ENCODE measurements at places on chromosomes 3 and 15.

DNA sequence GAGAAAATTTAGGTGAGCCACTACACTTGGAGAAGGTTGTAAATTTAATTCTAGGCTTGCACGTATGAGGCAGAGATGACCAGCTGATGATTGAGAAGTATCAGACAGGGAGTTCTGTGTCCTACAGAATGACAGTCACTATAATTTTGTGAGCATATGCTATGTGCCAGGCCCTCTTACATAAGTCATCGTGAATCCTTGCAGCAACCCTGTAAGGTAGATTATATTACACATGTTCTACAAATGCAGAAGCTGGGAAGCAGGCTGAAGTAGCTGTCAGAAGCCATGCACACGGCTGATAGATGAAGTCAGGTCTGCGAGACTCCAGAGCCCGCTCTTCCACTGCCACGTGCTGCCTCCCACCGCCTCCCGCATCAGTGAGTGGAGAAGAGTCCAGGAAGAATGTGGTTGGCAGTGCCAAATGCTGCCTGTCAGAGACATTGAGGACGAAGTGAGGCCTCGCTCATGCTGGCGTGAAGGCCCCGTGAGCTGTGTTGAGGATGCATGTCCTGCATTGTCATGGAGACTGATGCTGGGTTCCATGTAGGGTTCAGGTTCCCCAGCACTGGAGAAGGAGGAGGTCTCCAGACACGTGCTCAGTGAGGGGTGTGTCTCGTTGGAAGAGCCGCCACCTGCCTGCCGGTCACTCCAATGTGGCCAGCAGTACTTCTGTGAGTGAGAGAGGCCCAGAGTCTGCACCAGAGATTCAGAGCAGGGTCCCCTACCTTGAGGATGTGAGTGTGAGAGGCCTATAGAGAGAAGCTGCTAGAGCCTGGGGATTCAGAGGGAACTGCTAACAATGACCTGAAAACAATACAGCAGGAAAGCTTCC, 123.3 kb upstream of the PLXNA1 start:
- DNase-seq = no peak

DNA sequence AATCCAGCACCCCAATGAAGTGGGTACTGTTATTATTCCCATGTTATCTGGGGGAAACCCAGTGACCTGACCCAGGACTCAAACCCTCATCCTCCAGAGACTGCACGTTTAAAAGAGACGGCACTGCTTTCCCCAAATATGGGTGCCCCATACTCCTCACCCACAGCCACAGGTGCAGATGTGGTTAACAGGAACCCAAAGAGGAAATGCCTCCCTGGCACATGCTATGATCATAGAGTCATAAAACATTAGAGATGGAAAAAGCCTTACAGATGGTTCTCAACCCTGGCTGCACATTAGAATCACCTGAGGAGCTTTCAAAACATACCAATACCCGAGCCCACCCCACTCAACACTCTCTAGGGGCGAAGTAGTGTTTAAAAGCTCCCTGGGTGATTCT, 111.5 kb downstream of the SEMA5B start:
- no peak for DNase-seq

DNA sequence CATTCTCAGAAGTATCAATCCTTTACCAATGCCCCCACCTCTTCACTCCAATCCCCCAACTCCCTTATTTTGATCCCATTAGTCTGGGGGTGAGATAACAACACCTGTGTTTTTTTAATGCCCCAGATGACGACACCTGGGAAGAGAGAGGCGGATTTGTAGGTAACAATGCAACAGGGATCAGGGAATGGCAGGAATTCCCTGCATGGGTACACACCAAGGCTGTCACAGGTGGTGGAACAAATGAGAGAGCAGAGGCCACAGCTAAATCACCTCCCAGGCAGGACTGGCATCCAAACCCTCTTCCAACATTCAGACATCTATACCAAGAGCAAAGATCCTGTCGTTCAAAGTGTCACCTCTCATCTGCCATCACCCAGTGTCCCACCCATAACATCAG, 319.2 kb upstream of the TRIM42 start:
- DNase-seq = no peak

- DNase-seq = no peak
These were observed 22.5 kb upstream of the AQP9 start for GRCh38 chr15:58115692-58116091.

DNA sequence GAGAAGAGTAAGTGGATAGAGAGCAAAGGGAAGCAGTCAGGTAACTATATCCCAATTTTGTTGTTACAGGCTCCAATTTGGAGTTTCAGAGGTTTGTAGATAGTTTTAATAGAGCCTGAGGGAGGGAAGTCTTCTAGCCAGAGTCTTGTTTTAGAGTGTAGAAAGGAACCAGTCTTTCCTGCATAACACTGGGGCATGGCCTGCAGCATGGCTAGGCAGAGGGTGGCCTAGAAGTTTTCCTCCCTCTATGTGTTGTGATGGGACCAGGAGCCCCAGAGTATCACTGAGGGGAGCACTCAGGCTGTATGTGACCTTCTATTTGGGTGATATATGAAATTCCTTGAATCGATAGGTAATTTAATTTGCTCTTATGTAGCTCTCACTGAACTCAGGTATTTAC, 22.5 kb upstream of the GABRR3 start:
- DNase-seq = no peak

DNA sequence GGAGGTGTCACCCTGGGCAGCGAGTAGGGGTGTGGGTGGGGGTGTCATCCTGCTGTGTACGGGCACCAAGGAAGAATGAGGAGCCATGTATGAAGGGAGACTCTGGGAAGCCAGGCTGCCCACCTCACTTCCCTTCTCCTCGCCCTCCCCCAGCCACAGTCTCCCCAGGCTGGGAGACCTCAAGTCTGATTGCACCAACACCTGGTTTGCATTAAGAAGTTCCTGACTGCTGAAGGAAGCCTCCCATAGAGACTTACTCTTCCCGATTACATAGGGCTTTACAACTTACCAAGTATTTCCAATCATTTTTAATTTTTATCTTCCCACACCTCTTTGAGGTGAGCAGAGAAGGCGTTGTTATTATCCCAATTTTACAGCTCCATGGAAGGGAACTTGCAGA, 29.5 kb upstream of the SMAD3 start:
- no peak for DNase-seq

DNA sequence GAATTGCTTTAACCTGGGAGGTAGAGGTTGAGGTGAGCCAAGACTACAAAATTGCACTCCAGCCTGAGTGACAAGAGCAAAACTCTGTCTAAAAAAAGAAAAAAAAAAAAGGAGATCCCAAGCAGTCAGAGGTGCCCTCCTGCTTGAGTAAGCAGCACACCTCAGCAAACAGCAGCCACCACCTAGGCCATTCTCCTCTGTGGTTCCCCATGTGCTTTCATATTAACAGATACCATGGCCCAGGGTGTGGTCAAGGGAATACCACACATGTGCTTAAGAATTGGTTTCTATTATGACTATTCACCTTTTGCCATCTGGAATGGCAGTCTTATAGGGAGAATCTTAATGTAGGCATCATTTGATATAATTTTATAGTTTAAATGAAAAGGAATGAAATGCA, 24.7 kb upstream of the CSPG5 start:
- no peak for DNase-seq

- DNase-seq = no peak
These were observed 75.6 kb downstream of the ST6GAL1 start for GRCh38 chr3:187005827-187006481.

Data from WTC11 (cell line).